ENCODE measurements at places on chromosomes 4 and X. TPM values are rescaled to one million over a fixed set of nuclear protein-coding genes. Genes with fewer than 3 reads are reported as not detected.
A peak's percentile ranks its signal among the peaks of the same experiment; 100 is the strongest.

GRCh38 chrX:129996120-129996519, 13.7 kb downstream of the BCORL1 start:
- DNase-seq: no peak

GRCh38 chrX:48891402-48892288, 5.9 kb downstream of the TIMM17B start:
- DNase-seq: peak; percentile 88

- no peak for DNase-seq
Measured at GRCh38 chr4:3202836-3203820, 45.8 kb upstream of the MSANTD1 start.

- DNase-seq: no peak
Measured at GRCh38 chr4:160141206-160141605, 1038.3 kb downstream of the RAPGEF2 start.

ODAPH gene
- total RNA-seq: not detected

DNA sequence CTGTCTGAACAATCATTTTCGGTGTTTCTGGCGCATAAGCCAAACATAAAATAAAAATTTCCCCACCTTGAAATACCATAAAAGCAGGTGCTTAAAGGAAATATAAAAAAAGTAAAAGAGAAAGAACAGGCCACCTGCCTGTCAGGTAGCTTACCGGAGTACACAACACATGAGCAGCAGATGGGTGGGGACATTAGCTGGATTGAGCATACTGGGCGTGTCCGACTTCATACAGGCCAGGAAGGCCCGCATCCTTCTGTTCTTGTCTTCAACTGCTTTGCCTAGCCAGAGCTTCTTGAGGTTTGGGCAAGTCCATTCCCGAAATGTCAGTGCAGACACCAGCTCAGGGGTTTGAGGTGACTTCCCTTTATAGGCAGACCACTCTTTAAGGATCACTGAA, 66.7 kb downstream of the FAM120C start:
- DNase-seq: peak; percentile 26

GRCh38 chr4:162706632-162707031, 460.1 kb downstream of the NAF1 start:
- no peak for DNase-seq

NLRP2B gene
- not detected for total RNA-seq

CFAP99 gene
- total RNA-seq: 0.35 TPM

DNA sequence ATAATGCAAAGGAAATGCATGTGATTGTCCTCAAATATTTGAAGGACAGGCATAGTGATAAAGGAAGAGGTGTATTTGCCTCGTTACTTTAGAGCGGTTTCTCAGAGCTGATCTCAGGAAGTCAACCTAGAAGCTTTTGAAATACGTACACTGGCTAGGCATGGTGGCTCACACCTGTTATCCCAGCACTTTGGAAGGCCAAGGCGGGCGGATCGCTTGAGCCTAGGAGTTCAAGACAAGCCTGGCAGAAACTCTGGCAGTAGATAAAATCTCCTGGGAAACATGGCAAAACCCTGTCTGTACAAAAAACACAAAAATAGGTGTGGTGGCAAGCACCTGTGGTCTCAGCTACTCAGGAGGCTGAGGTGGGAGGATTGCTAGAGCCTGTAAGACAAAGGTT, 24.9 kb downstream of the SMARCAD1 start:
- DNase-seq: no peak

HPGDS gene
- not detected for total RNA-seq

HEPH gene
- 55.7 TPM for total RNA-seq

- peak; percentile 23 for DNase-seq
Measured at GRCh38 chr4:18935659-18936345, 914.2 kb upstream of the LCORL start.

- DNase-seq: peak; percentile 44
Measured at GRCh38 chr4:88672987-88673386, 24.6 kb downstream of the NAP1L5 start.

DNA sequence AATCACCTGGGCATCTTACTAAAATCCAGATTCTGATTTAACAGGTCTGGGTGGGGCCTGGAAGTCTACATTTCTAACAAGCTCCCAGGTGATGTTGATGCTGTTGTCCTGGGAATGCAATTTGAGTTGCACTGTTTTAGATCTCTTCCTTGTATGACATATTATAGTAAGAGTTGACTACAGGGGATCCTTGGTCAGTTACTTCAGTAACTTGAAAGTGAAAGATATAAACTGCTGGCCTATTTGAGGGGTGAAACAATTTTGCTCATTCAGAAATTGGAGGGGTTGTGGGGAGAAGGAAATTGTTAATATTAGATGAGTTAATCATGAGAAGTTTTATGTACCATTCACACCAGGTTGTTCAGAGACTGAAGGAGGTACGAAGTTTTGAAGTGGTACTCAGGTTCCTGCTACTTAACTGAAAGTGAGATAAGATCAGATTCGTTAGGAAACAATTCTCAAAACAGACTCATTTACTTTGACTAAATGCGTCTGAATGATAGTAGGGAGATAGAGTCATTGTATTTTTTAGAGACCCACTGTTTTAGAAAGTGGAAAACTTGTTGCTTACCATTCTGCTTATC, 12.5 kb downstream of the SH2D1A start:
- no peak for DNase-seq

DNA sequence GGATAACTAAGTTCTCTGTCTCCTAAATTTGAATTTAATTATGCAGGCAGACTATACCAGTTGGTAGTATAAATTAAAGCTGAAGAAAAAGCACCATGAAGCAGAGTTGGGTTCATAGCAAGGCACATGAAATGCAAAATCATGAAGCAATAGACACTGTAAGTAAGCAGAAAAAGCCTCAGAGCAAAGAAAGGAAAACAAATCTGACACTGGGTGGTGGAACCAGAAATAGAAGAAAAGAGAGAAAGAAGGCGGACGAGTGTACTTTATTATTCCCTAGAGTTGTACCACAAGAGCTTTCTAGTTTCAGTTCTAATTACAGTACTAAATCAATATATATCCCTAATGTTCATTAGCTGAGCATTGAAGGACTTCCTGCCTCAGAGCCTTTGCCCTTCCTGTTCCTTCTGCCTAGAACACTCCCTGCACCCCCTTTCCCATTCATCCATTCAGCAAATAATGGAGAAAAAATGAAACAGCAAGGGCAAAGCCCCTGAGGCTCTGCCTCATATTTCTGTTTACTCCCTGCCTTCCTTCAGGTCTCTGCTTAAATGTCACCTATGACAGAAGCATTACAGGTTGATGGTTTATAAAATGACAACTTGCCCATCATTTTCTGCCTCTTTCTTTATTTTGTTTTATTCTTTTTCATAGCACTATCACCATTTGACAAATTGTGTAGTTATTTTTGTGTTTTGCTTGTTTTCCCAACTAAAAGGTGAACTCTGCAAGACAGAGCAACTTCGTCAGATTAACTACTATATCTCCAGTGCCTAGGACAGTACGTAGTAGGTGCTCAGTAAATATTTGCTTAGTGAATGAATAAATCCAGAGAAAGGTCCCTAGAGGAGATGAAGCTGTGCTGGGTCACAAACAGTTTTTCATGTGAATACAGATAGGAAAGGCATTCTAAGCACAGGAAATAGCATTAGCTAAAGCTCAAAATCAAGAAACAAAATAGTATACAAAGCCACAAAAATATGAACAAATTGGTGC, 154.0 kb upstream of the RASGEF1B start:
- no peak for DNase-seq

GRCh38 chr4:30619679-30620078, 100.5 kb upstream of the PCDH7 start:
- no peak for DNase-seq

DNA sequence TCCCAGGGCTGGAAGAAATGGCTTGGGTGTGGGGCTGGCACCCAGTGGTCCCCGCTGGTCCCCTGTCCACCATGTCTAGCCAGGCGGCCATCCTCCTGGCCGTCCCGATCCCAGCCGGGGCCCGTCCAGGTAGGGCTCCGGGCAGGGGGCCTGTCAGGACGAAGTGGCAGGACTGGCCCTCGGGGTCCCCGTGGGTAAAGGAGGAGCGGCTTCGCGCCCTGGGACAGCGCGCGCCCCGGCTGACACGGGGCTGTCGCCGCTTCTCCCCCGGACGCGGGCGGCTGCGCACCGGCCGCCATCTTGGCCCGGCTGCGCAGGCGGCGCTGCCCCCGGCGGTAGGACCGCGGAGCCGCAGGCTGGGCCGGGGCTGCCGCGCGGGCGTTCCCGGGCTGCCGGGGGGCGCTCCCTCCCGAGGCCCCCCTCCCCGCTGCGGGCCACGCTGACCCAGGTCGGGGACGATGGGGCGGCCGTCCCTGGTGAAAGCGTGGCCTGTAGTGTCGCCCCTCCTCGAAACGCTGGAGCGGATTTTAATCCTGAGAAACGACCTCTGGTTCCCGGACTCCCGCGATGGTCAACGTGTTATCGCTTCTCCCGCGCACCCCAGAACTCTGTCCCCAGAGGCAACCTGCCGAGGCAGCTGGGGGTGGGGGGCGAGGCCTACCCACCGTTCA, 60.4 kb upstream of the BCOR start:
- DNase-seq: peak; percentile 68

SMIM10 gene
- total RNA-seq: 1.1 TPM

DNA sequence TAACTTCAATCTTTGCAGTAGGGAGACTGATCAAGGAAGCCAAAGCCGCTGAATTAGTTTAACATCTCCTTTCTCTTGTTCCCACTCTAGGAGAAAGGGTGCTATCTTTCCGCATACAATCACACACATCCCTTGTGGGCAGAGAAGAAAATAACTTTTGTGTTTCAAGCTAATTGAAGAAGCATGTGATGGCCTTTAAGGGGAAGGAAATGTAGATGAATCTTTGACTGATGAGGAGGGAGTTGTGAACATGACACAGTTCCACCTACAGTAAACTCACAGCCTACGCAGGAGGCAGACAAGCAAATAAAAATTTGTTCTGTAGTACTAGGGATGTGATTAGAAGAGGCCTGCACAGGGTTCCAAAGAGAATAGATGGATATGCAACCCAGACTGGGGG, 14.7 kb upstream of the SPATA4 start:
- no peak for DNase-seq

Data from H9 (cell line).